Fibroblast of lung (primary cell): ENCODE measurements at places on chromosomes 7 and 10. TPM values are rescaled to one million over a fixed set of nuclear protein-coding genes. Genes with fewer than 3 reads are reported as not detected.
A peak's percentile ranks its signal among the peaks of the same experiment; 100 is the strongest.

GTF2I gene
- 79.3 and 81.3 TPM in 2 replicates for polyA plus RNA-seq

NXPH1 gene
- polyA plus RNA-seq, result not detected in 2 replicates

ECHDC3 gene
- 6.1 and 13.8 TPM in 2 replicates for polyA plus RNA-seq

PLXNA4 gene
- 1.5 and 2.4 TPM in 2 replicates for polyA plus RNA-seq

PTER gene
- polyA plus RNA-seq, result 7.2 and 8.8 TPM in 2 replicates

CUZD1 gene
- 0.52 and 0.53 TPM in 2 replicates for polyA plus RNA-seq

CYP2E1 gene
- 0.66 and 0.90 TPM in 2 replicates for polyA plus RNA-seq

PDLIM1 gene
- polyA plus RNA-seq, result 199 and 390 TPM in 2 replicates

CHN2 gene
- polyA plus RNA-seq, result 0.53 and 1.3 TPM in 2 replicates

FAM25A gene
- polyA plus RNA-seq, result not detected in 2 replicates

ZCCHC24 gene
- 30.2 and 33.2 TPM in 2 replicates for polyA plus RNA-seq

ADCYAP1R1 gene
- polyA plus RNA-seq, result not detected in 2 replicates

- no peak overlapping the region for H3K4me3 ChIP-seq
- no peaks in the 10 kb centered on the region for H3K27me3 ChIP-seq
- DNase-seq, result peak; percentile 39
- no peaks in the 10 kb centered on the region for H3K4me1 ChIP-seq
- no peaks in the 10 kb centered on the region for H3K36me3 ChIP-seq
- no peak overlapping the region for H3K27ac ChIP-seq
Observed at GRCh38 chr10:124267231-124267885, 151.4 kb downstream of the OAT start.

DNA sequence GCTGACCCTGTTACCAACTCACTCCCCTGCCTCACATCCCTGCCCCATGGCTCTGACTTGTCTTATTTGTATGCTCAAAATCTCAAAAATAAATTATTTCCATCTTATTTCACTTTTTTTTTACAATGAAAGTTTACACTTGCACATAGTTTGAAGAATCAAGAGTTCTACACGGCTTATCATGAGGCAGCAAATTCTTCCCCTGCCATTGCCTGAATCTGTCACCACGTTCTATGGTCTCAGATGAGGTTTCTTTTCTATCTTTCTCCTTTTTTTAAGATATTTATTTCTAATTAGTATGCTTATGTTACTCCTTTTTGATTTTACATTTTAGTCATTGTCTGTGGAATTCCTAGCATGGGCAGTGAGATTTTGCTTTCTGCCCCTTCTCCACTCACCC, 28.4 kb downstream of the ARHGAP22 start:
- no peak overlapping the region for H3K4me3 ChIP-seq
- H3K4me1 ChIP-seq, result peaks cover 7% of the 10 kb centered on the region
- H3K36me3 ChIP-seq, result peaks cover 10% of the 10 kb centered on the region
- no peak overlapping the region for H3K27ac ChIP-seq
- H3K27me3 ChIP-seq, result no peaks in the 10 kb centered on the region
- no peak for DNase-seq

GRCh38 chr7:101565601-101566209, 63.4 kb downstream of the MYL10 start:
- DNase-seq, result no peak
- no peaks in the 10 kb centered on the region for H3K36me3 ChIP-seq
- H3K4me1 ChIP-seq, result no peaks in the 10 kb centered on the region
- H3K4me3 ChIP-seq, result no peak overlapping the region
- H3K27me3 ChIP-seq, result no peaks in the 10 kb centered on the region
- H3K27ac ChIP-seq, result no peak overlapping the region

DNA sequence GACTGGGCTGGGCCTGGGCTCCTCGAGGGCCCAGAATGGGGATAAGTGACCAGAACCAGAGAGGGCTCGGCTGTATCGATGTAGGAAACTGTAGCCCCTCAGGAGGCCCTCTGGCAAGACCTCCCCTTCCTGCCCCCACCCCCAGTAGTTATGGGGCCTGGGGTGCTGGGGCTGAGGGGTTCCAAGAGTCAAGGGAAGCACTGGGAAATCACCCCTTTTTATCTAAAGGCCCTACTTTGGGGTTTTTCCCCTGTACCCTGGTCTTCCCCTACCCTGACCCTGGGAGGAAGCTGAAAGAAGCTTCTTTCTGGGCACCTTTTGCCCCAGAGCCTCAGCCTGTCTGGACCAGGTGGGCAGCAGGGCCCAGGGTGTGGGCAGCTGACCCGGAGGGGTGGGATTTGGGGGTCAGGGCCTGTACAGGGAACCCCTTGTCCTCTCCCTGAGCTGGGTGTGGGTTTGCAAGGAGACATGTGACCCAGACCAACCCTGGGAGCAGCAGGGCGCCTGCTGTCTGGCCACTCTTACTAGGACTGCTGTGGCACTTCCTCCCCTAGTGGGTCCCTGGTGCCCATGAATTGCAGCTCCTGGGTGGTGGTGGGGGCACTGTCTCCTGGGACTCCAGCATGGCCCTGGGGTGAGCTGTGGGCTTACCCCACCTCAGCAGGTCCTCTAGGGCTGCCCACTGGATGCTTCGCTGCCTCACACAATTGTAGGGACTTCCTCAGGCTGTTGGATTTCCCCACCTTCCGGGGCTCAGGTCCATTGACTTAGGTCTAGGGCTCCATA, 1.5 kb downstream of the IRF5 start:
- no peak overlapping the region for H3K4me3 ChIP-seq
- no peak overlapping the region for H3K27ac ChIP-seq
- peaks cover 36% of the 10 kb centered on the region for H3K27me3 ChIP-seq
- no peaks in the 10 kb centered on the region for H3K4me1 ChIP-seq
- no peak for DNase-seq

GRCh38 chr7:15487896-15488295, 73.9 kb downstream of the AGMO start:
- H3K4me3 ChIP-seq, result no peak overlapping the region
- H3K36me3 ChIP-seq, result no peaks in the 10 kb centered on the region
- no peak for DNase-seq
- no peaks in the 10 kb centered on the region for H3K27me3 ChIP-seq
- no peaks in the 10 kb centered on the region for H3K4me1 ChIP-seq

DNA sequence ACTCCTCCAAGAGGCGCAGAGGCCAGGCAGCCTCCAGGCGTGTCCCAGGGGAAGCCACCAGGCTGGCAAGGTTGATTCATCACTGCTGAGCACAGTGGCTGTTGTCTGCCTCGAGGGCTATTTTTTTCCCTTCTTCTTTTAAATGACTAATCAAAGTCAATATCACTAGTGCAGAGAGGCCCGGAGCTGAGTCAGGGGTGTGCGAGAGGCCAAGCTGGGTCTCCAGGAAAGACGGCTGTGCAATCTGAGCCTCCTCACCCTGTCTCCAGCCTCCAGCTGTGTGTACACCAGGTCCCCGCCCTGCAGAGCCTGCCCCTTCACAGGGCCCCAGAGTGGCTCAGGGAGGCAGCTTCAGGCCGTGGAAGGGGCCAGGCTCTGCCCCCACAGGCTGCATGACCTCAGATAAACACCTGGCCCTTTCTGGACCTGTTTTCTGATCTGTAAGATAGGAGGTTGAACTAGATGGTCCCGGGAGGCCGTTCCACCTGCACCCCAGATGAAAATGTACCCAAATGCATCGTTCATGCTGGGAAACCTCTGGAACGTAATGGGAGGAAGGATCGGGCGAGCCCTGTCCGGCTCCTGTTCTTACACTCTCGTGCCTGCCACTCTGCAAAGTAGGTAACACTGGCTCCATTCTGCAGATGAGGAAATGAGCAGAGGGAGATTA, 3.7 kb downstream of the STX1A start:
- peaks cover 26% of the 10 kb centered on the region for H3K4me1 ChIP-seq
- H3K27ac ChIP-seq, result peak overlapping the region; percentile 66
- peak; percentile 92 for DNase-seq
- no peaks in the 10 kb centered on the region for H3K36me3 ChIP-seq

- no peak overlapping the region for H3K4me3 ChIP-seq
- no peaks in the 10 kb centered on the region for H3K36me3 ChIP-seq
- no peak overlapping the region for H3K27ac ChIP-seq
- no peak for DNase-seq
- peaks cover 3% of the 10 kb centered on the region for H3K4me1 ChIP-seq
- no peaks in the 10 kb centered on the region for H3K27me3 ChIP-seq
Observed at GRCh38 chr10:110017052-110017451, 9.3 kb downstream of the ADD3 start.

GRCh38 chr10:62937674-62938073, 121.5 kb upstream of the EGR2 start:
- no peak overlapping the region for H3K4me3 ChIP-seq
- no peaks in the 10 kb centered on the region for H3K27me3 ChIP-seq
- no peak for DNase-seq
- no peaks in the 10 kb centered on the region for H3K4me1 ChIP-seq
- no peaks in the 10 kb centered on the region for H3K36me3 ChIP-seq
- H3K27ac ChIP-seq, result no peak overlapping the region

GRCh38 chr7:70210200-70210935, 612.1 kb downstream of the AUTS2 start:
- H3K27ac ChIP-seq, result no peak overlapping the region
- DNase-seq, result no peak
- H3K4me3 ChIP-seq, result no peak overlapping the region
- H3K27me3 ChIP-seq, result no peaks in the 10 kb centered on the region

DNA sequence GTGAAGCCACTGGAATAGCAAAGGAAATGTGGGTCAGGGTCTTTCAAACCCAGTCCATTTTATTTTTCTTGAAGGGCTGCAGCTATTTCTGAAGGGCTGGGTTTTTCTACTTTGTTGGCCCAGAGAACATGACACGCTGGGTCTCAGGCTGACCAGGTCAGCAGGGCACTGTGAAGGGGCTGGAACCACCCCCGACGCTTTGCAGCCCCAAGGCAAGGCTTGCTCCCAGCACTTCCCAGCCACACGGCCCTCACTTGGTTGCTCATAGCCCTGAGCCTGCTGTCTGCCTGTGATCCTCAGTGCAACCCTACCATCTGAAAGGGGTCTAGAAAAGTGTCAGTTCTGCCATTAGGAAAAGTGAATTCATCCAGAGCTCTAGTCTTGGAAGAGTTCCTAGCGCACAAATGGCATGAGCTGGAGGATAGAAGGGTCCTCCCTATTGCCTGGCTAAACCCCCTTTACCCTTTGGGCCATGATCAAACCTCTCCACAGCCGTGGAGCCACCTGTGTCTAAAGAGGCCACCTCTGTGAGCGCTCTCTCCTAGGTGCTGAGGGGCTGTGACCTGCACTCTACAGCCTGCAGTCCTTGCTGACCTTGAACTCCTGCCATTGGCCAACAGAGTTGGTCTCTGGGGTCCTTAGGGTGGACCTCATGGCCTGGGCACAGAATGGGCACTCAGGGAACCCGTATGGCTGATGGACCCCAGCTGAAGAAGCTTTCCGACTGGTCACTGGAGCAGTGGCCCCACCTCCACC, 132.0 kb downstream of the RGS10 start:
- peak overlapping the region; percentile 92 for H3K27ac ChIP-seq
- peaks cover 32% of the 10 kb centered on the region for H3K4me1 ChIP-seq
- no peaks in the 10 kb centered on the region for H3K27me3 ChIP-seq
- H3K36me3 ChIP-seq, result no peaks in the 10 kb centered on the region
- DNase-seq, result no peak
- no peak overlapping the region for H3K4me3 ChIP-seq

- H3K27ac ChIP-seq, result no peak overlapping the region
- H3K4me3 ChIP-seq, result no peak overlapping the region
- DNase-seq, result peak; percentile 59
- no peaks in the 10 kb centered on the region for H3K36me3 ChIP-seq
Observed at GRCh38 chr7:123367484-123368122, 166.8 kb downstream of the IQUB start.

GRCh38 chr10:103374263-103374662, 6.5 kb downstream of the TAF5 start:
- DNase-seq, result no peak
- no peak overlapping the region for H3K27ac ChIP-seq
- no peaks in the 10 kb centered on the region for H3K4me1 ChIP-seq
- H3K4me3 ChIP-seq, result no peak overlapping the region

- H3K36me3 ChIP-seq, result no peaks in the 10 kb centered on the region
- DNase-seq, result no peak
- H3K27ac ChIP-seq, result no peak overlapping the region
- H3K27me3 ChIP-seq, result no peaks in the 10 kb centered on the region
- no peaks in the 10 kb centered on the region for H3K4me1 ChIP-seq
Observed at GRCh38 chr10:19713800-19714525, 102.3 kb upstream of the PLXDC2 start.

GRCh38 chr10:122239578-122240257, 31.4 kb upstream of the BTBD16 start:
- no peaks in the 10 kb centered on the region for H3K4me1 ChIP-seq
- peaks cover 2% of the 10 kb centered on the region for H3K36me3 ChIP-seq
- DNase-seq, result peak; percentile 74
- no peak overlapping the region for H3K27ac ChIP-seq
- H3K27me3 ChIP-seq, result no peaks in the 10 kb centered on the region

DNA sequence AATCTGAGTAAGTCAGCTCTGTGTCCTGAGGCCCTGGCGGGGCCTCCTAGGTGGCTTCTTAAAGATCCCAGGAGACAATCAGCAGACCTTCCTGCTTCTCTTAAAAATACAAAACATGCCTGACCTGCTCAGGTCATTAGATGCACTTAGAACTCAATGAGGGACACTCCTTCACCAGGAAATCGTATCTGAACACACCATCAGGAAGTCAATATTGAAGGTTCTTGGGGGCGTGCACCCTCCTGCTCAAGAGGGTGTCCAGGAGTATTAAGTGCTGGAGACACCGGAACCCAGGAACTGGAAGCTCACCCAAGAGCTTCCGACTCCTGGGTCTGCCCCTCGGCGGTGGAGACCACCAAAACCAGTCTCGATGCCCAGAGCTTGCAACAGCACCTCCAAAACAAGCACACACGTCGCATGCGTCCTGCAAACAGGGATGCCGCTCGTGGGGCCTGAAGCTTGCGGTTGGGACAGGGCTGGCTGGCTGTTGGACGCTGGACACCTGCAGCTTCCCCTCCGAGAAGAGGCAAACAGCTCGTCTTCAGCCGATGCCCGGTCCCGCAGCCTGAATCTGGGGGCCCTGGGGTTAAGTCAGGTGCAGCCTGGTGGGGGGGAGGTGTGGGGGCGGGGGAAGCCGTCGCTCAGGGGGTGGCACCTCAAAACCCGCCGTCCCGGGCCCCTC, 803 bp downstream of the RAPGEF5 start:
- peaks cover 15% of the 10 kb centered on the region for H3K27me3 ChIP-seq
- DNase-seq, result no peak
- no peaks in the 10 kb centered on the region for H3K36me3 ChIP-seq
- H3K27ac ChIP-seq, result no peak overlapping the region
- H3K4me1 ChIP-seq, result no peaks in the 10 kb centered on the region

DNA sequence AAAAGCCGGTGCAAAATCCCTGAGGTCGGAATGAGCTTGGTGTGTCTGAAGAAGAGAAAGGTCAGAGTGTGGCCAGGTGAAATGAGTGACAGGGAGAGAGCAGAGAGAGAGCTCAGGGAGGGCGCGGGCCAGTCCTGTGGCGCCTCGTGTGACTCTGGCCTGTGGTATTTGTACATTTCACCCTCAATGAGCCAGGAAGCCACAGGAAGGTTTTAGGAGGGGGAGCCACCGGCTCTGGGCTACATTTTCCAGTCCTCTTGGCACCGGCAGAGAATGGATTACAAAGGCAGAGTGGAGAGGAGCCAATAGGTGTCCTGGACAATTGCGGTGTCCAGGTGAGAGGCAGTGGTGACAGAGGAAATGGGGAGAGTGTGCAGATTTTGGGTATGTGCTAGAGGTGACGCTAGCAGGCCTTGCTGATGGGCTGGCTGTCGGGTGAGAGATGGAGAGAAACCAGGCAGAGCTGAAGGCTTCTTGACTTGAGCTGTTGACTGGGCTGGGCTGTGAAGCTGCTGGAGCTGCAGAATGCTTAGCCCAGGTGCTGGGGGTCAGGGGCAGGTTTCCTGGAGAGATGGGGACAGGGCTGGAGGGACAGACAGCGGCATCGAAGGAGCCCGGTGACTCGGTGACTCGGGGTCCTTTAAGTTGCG, 38.1 kb downstream of the COL13A1 start:
- no peak overlapping the region for H3K4me3 ChIP-seq
- H3K27ac ChIP-seq, result no peak overlapping the region
- no peaks in the 10 kb centered on the region for H3K36me3 ChIP-seq
- peaks cover 8% of the 10 kb centered on the region for H3K4me1 ChIP-seq
- H3K27me3 ChIP-seq, result no peaks in the 10 kb centered on the region
